Stimulated activated CD4-positive, alpha-beta T cell treated with anti-CD3 and anti-CD28 coated beads, Interleukin-4, amount 100 ng/mL, for 48 hours (primary cell): ENCODE measurements at places on chromosomes 12 and 14.
A peak's percentile ranks its signal among the peaks of the same experiment; 100 is the strongest.

GRCh38 chr14:104993306-104993705 lies 7.7 kb downstream of the CLBA1 start:
- DNase-seq = no peak

GRCh38 chr12:29270446-29270845 lies 110.5 kb downstream of the ERGIC2 start:
- DNase-seq = no peak

DNA sequence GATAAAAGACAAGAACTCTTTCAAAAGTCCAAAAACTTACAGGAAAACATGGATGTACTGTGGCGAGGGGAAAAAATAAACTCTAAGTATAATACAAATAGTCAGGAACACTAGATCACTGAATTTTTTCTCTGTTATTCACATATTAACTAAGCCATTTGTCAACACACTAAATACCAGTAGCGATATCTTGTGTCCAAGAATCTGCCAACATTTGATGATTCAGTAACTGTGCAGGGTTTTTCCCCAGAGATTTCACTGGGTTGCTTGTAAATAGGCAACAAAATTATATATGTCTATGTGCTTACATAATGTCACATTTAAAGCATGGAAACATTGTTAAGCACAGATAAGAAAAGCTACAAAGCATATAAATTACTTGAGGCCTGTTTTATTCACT lies 205.9 kb downstream of the KIF21A start:
- DNase-seq = no peak

DNA sequence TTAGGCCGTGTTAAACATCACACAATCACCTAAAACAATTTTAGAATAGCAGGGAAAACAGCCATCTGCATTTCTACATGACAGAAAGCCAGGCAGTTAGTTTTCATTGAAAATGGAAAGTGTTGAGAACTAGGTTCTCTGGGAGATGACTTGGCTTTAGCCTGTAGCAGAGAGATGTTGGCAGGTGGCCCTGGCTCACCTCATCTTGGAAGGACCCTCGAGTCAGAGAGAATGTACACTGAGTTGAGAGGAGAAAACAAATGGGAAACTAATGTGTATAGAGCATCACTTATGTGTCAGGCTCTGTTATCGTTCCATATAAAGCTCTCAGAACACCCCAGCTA lies 51.9 kb downstream of the SUSD6 start:
- no peak for DNase-seq

DNA sequence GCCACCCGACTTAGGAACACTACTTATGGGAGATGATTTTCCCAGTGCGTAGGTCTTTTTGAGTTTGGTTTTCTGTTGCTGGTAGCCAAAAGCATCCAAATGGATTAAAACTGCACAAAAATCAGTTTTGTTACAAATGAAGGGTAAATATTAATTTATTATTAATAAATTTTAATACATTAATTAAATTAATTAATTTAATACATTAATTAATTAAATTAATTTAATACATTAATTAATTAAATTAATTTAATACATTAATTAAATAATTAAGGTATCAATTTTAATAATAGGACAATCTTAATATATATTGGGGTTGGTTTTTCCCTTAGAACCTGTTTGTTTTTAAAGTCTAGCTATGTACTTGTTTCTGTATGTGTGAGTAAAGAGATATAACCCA lies 23.6 kb downstream of the AK7 start:
- no peak for DNase-seq

GRCh38 chr12:27383429-27384260 lies 51.0 kb downstream of the BMAL2 start:
- peak; percentile 64 for DNase-seq

- no peak for DNase-seq
These were observed 95.1 kb downstream of the SCARB1 start for GRCh38 chr12:124768452-124769162.

- no peak for DNase-seq
These were observed 12.8 kb downstream of the ZFYVE1 start for GRCh38 chr14:73014105-73014504.
